Stomach (tissue), 19 donors: ENCODE measurements at places on chromosomes 16 and 17.

GRCh38 chr16:70433458-70434103, 5.3 kb downstream of the ST3GAL2 start:
- DNase-seq, result no peak

GRCh38 chr16:11423315-11424117, 78.3 kb downstream of the RMI2 start:
- no peak for DNase-seq

GRCh38 chr17:14011740-14012405, 57.4 kb upstream of the COX10 start:
- no peak for DNase-seq

DNA sequence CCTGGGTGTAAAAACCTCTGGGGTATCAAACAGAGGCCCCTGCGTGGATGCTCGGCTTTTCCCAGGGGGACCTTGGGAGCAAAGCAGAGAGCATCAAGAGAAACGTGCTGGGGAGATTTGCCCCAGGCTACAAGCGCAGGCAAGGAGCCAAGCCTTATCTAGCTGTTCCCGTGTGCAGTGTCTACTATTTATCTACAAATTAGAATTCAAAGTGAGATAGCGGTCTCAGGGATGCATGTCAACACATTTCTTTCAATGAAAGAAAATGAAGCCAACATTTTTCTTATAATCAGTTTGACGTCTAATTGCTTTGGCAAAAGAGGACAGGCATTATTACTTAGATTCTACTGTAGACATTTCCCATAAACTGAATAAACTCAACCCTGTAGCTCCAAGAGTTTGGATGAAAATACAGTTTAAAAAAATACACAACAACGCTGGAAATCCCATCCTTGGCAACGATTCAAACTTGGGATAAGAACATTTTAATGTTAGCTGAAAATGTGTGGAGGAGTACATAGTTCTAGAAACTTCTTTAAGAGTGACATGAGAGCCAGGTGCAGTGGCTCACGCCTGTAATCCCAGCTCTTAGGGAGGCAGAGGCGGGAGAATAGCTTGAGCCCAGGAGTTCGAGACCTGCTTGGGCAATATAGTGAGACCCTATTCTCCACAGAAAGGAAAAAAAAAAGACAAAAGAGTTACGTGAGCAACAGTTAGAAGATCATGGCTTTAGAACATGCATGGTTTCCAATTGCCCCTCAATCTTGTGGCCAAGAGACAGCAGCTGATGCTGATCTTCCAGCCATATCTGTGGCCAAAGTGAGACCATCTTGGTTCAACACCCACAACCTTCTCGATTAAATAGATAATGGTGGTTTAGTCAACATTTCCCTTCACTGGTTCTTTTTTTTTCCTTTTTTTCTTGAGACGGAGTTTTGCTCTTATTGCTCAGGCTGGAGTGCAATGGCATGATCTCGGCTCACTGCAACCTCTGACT, 7.2 kb downstream of the SPNS3 start:
- peak; percentile 51 for DNase-seq

GRCh38 chr17:76268015-76268749, 3.0 kb downstream of the UBALD2 start:
- peak; percentile 74 for DNase-seq

DNA sequence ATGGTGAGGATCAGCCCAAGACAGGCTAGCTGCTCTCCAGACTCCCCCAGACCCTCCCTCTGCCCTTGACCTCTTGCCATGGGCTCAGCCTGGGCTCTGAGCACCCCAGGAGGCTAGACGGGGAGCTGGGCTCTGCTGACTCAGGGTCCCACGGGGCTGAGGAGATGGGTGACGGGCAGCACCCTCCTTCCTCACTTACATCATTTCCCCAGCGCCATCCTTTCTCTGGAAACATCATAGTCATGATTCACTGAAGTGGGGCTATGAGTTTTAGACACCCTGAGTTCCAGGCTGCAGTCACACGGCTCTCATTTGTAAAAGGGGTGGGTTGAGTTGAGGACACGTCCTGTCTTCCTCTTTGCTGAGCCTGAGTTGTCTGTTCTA, 3.0 kb upstream of the ITGAX start:
- DNase-seq, result no peak

DNA sequence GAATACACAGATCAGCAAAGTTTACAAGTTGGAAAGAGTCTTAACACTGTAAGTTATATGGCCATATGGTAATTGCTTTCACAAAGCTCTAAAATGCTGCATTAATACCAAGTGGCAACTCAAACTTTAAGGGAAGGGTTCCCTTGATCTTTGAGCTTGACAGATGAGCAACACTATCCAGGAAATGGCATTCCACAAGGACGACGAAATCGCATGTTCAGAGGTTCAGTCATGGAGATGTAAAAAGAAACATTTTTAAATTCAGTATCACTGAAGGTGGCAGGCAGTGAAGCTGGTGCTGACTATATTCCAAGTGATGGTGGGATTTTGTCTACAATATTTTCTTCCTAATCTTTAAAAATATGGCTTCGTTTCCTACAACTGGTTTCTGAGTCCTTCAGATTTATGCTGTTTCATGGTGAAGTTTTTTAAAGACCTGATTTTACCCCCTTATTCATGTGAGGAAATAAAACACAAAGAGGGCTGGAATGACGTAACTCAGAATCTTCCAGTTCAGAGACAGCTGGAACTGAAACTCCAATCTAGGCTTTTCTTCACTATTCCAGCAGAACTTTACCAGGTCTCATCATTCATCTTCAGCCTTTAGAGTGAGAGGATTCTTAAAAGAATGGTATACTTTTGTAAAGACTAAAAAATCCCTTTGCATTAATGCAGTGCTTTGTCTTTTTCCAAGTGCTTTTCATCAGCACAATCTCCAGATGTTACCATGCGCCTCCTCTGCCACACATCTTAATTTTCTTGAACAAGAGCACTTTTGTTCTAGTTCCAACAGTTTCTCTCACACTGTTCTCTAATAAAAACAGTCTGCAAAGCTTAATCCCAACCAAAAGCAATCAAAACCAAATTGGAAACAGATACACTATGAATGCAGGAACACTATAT, 20.2 kb downstream of the CHCT1 start:
- no peak for DNase-seq

DNA sequence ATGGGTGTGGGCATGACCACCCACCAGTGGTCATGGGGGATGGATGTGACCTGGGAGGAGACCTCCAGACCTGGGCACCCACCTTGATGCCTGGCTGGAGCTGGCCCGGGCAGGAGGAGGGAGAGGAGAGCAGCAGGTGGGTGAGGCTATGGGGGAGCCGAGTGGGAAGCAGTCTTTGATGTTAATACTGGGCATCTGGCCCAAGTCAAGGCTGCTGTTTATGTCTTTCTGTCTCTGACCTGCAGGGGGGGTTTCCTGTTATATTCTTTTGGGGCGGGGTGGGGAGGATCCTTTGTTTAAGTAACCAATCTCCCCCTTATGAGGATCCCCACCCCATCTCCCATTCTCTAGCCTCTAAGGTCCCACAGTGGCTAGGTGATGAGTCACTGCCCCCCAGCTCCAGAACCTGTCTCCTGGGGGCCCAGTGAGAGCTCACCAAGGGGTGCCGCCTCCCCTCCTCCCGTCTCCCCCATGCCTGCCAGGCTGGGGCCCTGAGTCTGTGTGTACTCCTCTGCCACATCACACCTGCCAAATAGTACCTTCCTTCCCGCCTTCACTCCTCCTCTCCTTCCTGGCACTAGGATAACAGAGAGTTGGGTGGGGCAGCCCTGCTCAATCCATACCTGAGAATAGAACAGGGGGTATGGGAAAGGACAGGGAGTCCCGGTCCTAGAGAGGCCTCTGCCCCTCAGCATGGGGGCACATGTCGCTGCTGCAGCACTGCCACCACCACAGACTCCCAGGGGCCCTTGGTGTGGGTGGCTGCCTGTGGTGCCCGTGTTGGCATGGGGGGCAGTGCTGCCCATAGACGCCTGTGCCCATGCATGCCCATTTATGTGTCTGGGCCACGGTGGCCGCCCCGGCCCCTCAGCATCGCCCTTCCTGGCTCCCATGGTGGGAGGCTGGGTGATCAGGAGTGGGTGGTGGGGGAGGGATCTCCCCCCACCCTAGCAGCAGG, 7.3 kb downstream of the THRA start:
- DNase-seq, result peak; percentile 78

DNA sequence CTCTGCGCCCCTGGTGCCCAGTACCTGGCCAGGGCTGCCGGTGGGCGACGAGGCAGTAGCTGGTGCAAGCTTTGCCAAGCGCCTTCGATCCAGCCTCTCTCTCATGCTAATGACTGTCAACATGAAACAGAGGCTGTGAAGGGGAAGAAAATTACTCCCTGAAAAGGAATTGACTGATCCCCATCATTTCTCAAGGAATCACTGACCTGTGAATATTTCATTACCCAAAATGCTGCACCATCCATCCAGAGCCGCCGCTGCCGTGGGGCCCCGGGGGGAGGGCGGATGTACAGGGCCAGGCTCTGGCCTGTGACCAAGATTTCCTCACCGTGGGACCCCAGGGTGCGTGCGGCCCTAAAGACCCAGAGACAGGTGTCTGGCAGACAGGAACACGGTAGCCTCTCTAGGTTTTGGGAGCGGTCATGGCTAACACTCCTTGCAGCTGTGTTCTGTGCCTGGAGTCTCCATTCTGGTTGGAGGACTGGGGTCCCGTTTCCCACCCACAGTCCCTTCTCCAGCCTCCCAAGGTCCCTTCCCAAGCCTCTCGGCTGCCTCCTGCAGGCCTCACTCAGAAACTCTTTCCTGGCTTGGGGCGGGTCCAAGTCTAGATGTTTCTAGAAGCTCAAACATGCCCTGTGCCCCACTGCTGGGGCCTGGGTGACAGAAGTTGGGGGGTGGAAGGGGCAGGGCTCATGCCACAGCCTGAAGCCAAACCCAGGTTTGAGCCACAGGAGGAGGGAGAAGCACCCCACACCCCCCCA, 73.3 kb downstream of the ENGASE start:
- DNase-seq, result no peak

DNA sequence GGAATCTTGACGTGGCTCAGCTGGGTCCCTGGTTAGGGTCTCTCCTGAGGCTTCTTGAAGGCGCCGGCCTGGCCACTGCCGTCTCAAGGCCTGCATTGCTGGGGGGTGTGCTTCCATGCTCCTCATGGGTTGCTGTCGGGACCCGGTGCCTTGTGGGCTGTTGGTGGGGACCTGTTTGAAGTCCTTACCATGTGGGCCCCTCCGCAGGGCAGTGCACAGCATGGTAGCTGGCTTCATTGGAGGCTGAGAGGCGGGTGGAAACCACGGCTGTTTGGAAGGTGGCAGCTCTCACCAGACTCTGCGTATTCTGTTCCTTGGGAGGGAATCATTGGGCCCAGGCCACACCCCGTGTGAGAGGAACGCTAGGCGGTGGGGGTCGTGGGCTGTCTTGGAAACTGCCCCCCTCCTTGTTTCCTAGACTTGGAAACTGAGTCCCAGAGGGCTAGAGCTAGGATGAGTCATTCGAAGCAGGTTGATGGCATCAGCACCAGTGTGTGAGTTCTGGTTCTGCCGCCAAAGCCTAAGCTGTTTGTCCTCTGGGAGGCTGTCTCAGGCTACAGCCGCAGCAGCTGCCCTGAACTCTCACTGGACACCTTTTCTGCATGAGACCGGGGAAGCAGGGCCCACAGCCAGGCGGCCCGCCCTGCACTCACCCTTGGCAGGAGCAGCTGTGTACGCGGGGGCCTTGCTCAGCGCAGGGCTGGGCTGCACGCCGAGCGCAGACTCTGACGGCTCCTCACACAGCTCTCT, 35.2 kb downstream of the ZNF750 start:
- DNase-seq, result peak; percentile 81

- no peak for DNase-seq
Observed at GRCh38 chr17:74271281-74271680, 2.8 kb upstream of the DNAI2 start.

DNA sequence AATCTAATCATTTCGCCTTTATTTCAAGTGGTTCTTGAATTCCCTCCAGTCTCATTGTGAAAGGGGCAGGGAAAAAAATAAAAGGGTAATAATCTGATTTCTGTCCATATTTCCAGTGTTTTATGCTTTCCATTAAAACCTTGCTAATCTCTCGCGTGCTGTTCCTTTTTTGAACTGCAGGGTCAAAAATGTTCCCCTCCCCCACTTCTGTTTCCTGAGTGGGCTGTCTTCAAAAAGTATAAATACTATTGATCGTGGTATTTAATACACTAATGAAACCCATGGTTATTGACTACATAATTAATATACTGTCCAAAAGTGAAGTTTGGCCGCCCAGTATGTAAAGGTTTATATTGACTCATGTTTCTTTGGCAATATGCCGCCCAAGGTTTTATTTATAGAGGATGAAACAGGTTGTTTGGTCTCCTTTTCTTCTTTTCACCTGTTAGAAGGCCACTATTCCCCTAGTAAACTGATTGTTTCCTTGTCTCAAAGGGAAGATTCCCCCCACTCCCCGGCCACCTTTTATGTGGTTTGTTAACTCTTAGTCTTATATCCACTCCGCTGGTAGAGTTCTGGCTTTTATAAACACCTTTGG, 69.7 kb downstream of the RPA1 start:
- DNase-seq, result no peak

DNA sequence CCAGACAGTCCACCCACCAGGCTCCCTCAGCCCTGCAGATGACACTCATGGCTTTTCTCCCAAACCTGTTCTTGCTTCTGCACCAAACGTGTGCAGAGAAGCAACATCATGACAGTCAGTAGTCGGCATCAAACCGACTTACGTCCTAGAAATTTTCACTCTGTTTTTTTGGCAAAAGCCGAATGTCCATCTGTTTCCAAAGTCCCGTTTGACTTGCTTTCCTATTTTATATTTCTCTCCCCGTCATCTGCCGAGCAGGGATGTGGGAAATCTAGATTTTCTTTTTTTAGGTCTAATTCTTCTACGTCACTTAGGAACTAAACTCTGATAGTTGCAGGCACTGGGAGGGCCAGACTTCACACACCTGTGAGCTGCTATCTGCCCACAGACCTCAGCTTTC, 104.9 kb downstream of the RMI2 start:
- no peak for DNase-seq

GRCh38 chr16:88596483-88596882, 26.3 kb downstream of the ZC3H18 start:
- DNase-seq, result no peak

DNA sequence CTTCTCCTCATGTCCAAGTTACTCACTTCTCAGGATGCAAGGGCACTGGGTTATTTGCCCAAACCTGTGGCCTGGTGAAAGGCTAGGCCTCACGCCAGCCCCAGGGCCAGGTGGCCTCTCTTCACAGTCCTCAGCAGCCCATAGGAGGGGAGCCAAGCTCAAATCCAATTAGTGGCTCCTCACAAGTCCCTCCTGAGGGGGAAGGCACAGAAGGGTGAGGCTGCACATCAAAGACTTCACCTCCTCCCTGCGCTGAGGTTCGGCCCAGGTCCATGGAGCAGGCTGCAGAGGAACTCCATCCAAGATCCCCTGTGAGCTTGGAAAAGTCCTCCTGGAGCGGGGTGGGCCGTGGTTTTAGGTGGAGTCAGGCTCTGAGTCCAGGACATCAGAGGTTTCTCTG, 320.0 kb downstream of the FOXL1 start:
- no peak for DNase-seq

- DNase-seq, result no peak
Observed at GRCh38 chr17:44386182-44386525, 3.3 kb downstream of the ITGA2B start.

DNA sequence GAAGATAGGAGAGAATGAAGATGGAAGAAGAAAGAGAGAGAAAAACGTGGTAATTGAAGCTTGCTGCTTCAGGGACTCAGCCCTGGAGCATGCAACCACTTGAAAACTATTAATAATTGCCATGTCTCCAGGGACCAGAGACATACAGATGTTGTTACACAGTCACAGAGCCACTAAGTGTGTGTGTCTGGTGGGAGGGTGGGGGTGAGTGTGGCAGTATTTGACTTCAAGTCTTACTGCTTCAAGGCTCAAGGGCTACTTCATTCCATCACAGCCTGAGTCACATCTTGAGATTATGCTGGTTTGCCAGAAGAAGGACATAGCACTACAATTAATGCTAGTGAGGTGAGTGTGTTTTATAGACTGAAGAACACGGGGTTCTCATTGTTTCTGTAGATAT, 202.2 kb downstream of the CDH8 start:
- no peak for DNase-seq
